Spinal cord (tissue), 10 donors: ENCODE measurements at places on chromosomes 2 and 18.

- DNase-seq, result no peak
Observed at GRCh38 chr2:49490710-49491109, 336.4 kb upstream of the FSHR start.

- DNase-seq, result peak; percentile 4
Observed at GRCh38 chr2:183490914-183491313, 366.7 kb downstream of the NUP35 start.

DNA sequence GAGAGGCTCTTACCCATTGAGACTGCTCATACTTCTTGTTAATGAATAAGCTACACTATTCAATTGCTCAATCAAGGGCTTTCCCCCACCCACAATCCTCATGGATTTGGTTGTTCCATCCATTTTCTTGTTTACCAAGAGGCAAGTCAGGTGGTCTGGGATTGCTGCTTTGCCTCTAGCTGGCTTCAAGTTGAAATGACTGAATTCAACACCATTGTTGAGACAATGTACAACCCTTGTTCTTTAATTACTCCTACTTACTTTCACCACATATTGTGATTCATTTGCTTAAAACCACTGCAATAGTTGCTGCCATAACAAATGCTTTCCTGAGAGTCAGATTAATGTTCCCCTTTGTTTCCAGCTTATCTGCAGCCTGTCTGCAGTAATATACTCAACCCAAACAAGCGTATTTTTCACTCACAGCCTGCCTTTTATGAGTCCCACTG is 532.2 kb downstream of the RIT2 start:
- DNase-seq, result no peak

GRCh38 chr18:36756242-36756641 is 72.6 kb downstream of the TPGS2 start:
- DNase-seq, result no peak

- no peak for DNase-seq
Observed at GRCh38 chr2:176112375-176113302, 3.9 kb upstream of the HOXD10 start.

- DNase-seq, result no peak
Observed at GRCh38 chr2:241560162-241560882, 1.8 kb downstream of the BOK start.

- no peak for DNase-seq
Observed at GRCh38 chr18:36139245-36139644, 9.5 kb downstream of the ELP2 start.

- no peak for DNase-seq
Observed at GRCh38 chr2:127320067-127320466, 26.1 kb upstream of the ERCC3 start.

- DNase-seq, result peak; percentile 69
Observed at GRCh38 chr2:226699321-226699720, 100.3 kb downstream of the IRS1 start.

- no peak for DNase-seq
Observed at GRCh38 chr18:79258447-79258846, 137.3 kb upstream of the NFATC1 start.

DNA sequence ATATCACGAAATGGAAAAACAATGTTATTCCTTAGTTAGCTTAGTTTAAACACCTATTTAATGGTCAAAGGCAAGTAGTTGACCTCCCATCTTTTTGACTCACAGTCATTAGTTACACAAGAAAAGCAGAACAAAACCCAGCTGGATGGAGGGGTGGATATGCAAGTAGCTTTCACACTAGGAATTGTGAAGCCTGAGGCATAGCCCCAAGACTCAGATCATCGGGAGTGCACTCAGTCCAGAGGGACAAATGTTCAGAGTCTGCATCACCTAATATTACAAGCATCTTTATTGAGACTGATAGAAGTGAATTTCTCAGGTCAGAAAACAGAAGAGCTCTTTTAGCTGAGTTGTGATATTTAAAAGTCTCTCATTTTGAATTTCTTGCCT is 15.5 kb upstream of the CPS1 start:
- no peak for DNase-seq

- no peak for DNase-seq
Observed at GRCh38 chr2:69734035-69734611, 7.8 kb upstream of the ANXA4 start.

DNA sequence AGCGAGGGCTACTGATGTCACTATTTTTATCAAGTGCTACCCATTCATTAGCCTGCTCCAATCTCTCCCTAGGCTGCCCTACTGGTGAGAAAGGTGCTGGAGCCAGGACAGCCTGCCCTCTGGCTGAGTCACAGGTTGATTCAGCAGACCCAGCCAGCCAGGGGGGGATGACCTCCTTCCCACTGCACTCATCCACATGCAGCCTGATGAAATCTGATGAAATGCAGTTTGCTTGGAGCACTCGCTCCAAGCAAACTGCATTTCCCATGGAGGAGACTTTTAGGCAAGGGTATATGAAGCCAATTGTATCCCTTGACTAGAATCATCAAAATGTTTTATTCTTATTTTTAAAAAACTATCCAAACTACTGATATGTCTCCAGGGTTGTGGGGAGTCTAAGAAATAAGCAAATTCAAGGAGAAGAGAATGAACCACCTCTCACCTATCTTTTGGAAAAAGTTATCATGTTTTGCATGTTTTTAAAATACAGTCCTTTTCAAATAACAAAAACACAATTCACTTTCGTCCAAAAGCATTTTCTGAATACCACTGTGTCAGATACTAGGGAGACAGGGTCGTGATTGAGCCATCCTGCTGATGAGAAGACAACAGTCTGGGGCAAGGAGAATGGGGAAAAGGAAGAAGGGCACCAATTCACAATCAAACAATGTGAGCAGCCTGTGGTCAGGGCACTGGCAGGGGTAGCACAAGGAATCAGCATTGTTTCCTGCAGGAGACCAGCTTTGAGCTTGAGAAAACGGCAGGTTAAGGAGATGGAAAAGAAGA is 128.3 kb downstream of the AFF3 start:
- peak; percentile 21 for DNase-seq

GRCh38 chr2:197207598-197207997 is 103.0 kb downstream of the ANKRD44 start:
- no peak for DNase-seq

DNA sequence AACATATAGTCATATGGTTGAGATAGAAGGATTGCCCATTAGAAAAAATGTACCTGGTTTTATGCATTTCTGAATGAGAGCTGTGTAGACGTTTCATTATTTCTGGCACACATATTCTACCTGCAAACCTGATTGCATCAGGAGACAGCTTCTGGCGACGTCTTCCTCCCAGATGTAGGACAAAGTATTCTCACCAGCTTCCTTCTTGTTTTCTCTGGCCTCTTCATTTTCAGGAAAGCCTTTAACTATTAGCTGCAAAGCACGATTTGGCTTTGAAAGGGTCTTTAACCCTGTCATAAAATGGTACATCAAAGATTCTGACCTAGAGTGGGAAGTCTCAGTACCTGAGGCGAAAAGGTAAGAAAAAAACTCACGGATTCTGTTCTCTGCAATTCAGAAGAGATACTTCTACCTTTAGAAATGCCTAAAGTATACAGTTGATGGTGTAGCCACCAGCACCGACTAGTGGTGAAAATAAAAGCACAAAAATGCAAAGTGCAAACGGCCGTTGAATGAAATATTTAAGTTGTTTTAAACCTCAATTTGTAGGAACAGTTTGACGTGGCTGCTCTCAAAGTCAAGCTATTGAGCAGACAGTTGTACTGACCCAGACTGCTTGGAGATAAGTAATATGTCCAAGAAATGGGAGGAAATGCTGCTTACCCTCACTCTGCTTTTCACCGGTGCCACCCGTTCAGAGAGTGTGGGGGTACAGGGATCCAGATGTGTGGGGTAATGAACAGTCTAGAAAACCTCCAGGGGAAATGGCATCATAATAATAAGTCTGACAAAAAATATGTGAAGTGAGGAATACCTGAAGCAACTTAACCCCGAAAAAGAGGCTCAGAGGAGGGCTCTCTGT is 20.2 kb downstream of the IL18RAP start:
- DNase-seq, result peak; percentile 7

- peak; percentile 91 for DNase-seq
Observed at GRCh38 chr2:138373993-138374408, 127.6 kb upstream of the SPOPL start.

DNA sequence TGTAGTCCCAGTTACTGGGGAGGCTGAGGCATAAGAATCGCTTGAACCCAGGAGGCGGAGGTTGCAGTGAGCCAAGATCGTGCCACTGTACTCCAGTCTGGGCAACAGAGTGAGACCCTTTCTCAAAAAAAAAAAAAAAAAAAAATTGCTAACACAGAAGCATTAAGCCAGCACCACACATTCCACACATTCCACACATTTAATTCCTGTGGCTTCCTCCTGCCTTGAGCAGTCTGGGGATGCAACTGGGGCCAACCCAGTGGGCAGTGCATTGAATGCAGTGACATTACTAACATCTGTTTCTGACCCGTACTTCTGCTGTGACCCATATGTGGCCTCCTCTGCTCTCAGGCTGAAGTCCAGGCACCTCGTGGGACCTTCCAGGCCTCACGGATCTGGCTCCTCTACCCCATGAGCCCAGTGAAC is 107.0 kb downstream of the BCL2L11 start:
- no peak for DNase-seq

DNA sequence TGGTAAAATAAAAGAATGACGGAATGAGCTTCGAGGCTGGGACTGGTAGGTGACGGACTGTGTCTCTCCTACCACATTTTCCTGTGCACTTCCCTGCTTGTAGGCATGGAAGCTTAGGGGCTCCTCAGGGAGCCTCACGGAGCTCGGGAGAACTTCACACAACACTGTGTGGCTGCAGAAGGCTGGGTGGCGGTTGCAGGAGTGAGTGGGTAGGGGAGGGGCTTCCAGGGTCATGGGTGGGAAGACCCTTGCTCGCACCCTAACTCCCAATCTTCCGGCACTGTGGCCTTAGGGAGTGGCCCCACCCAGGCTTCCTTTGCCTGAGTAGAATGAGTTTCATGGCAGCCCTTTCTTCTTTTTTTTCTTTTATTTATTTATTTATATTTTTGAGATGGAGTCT is 128.6 kb downstream of the INHBB start:
- DNase-seq, result no peak

GRCh38 chr2:47833516-47833968 is 50.6 kb downstream of the MSH6 start:
- DNase-seq, result no peak

DNA sequence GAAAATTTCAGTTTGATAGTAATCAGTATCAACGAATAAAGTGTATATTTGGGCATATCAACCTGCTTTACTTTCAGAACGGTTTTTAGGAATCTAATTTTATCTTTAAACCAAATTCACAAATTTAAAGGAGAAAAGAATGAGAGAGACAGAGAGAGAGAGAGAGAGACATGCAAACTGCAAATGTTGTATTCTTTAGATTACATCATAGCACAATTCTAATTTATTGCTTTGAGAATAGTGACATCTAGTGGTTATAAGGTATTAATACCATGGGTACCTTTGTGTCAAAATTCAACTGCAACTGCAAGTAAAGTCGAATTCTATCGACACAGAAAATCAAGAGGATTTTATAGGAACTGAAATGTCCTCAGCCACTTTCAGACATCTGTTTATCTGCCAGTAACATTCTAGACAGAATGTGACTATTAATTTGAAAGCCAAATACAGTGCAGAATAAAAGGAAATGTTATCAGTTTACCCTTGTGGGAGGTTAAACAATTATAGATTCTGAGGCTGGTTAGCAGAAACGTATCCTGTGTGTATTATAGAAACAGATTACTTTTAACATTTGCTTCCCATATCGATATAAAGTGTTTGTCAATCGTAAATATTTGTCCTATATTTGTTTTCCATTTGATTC is 529.8 kb upstream of the VRK2 start:
- peak; percentile 53 for DNase-seq

DNA sequence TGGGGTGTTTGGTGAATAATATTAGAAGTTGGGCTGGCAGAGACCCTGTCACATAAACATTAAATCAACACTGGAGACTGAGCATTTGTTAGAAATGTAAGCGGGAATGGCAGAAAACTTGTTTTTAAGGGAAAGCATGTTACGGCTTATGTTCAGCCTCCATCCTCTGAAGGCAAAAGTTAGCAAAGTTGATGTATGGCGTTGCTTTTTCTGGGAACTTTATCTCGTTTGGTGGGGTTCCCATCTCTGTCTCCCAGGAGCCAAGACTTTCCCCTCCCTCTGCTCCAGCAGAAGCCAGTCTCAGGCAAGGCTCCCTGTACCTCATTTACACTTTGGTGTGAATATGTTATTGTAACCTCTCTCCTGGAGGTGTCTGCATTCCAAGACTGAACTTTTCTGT is 105.1 kb downstream of the MSH2 start:
- DNase-seq, result no peak

GRCh38 chr2:179751163-179751809 is 110.1 kb downstream of the ZNF385B start:
- peak; percentile 34 for DNase-seq

DNA sequence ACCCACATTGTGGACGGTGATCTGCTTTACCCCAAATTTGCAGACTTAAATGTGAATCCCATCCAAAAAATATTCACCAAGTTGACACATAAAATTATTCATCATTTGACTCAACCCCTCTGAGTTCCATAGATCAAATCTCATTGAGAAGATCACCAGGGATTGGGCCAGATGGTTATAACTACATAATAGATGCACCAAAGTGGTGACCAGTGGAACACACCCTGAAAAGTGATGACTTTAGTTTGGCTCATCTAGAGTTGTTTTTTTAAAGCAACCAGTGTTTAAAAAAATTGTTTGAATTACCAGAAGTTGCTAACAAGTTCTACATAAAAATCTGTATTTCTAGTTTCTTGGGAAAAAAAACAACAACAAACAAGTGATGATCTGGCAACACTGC is 155.0 kb downstream of the PLCL1 start:
- DNase-seq, result no peak

- peak; percentile 88 for DNase-seq
Observed at GRCh38 chr2:9191041-9191481, 15.6 kb upstream of the ASAP2 start.

- DNase-seq, result no peak
Observed at GRCh38 chr2:69384618-69385081, 2.4 kb downstream of the GFPT1 start.

DNA sequence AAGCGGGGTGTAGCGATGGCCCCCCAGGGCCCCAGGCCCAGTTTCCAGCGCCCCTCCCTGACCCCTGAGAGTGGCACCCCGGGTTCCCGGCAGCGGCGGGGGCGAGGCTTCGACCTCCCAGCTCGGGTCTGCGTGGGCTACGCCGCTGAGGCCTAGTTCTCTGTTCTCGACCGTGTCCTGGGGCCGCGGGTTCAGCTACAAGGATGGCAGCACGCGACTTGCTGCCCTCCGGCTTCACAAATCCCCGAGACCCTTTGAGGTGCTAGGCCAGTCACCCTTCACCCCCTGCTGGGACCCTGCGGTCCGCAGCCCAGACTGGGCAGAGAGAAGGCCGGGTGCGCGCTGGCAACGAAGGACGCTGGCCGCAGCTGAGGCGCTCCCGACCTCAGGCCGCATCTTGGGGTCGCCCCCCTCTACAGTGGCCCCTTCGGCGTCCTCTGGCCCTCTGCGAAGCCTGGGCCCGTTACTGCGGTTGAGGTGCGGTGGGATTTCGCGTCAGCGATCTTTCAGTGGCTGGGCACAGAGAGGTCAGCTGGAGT is 1.2 kb downstream of the OTX1 start:
- DNase-seq, result no peak

- DNase-seq, result no peak
Observed at GRCh38 chr18:1147730-1148129, 243.1 kb downstream of the ADCYAP1 start.

GRCh38 chr2:72210470-72210869 is 62.8 kb upstream of the CYP26B1 start:
- no peak for DNase-seq

- peak; percentile 25 for DNase-seq
Observed at GRCh38 chr18:49352321-49352720, 108.1 kb downstream of the DYM start.
